Hematopoietic multipotent progenitor cell treated with erythropoietin and hydrocortisone succinate and interleukin-3 and kit ligand, for 15 days (in vitro differentiated cells): ENCODE measurements at places on chromosomes 5 and 9.

- DNase-seq, result no peak
Observed at GRCh38 chr5:159088371-159088770, 11.3 kb downstream of the EBF1 start.

GRCh38 chr5:14286574-14287421, 143.7 kb downstream of the TRIO start:
- no peak for DNase-seq

- peak; percentile 79 for DNase-seq
Observed at GRCh38 chr5:132064738-132065331, 4.4 kb downstream of the IL3 start.

- no peak for DNase-seq
Observed at GRCh38 chr5:154460172-154460571, 14.4 kb downstream of the SAP30L start.

DNA sequence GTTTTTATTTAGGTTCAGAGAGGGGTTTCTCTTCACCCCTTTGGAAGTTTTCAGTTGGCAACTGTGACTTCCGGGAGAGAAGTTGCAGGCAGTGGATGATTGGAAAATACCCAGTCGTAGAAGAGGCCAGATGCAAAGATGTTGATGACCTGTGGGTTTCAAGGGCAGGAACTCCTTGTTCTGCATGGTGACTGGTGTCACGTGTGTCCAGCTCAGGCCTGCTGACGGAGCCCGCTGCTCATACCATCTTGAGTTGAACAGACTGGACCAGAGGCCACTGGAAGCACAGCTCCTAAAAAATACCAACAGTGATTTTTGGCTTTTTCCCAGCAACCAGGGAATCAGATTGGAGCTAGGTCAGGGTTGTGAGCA, 243.9 kb upstream of the KLF4 start:
- no peak for DNase-seq

- no peak for DNase-seq
Observed at GRCh38 chr5:172373680-172374079, 80.6 kb downstream of the SH3PXD2B start.

- no peak for DNase-seq
Observed at GRCh38 chr9:4167079-4167671, 132.7 kb downstream of the GLIS3 start.

GRCh38 chr5:138686668-138687067, 66.6 kb upstream of the CTNNA1 start:
- no peak for DNase-seq

GRCh38 chr5:2133936-2134335, 251.2 kb upstream of the IRX4 start:
- no peak for DNase-seq

- DNase-seq, result no peak
Observed at GRCh38 chr5:189486-189885, 1.8 kb upstream of the LRRC14B start.

DNA sequence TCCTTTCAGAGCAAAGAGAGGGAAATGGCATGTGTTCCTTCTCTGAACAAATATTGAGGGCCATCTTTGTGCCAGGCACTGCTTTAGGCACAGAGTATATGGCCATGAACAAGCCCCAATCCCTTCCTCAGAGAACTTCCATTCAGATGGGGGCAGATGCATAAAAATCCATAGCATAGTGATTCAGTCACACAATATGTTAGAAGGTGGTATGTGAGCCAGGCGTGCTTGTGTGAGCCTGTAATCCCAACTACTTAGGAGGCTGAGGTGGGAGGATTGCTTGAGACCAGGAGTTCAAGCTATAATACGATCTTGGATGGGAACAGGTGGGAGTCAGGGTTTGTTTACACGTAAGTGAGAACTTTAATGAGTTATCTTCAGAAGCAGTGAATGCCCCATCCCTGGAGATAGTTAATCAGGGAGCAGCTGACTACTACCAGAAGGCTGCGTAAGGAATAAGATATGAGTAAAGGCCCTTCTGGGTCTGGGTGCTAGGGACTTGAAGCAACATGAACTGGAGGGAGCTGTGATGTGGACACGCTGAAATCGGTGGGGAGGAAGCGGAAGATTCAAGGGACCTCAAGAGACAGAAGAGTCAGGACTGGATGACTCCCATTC, 27.1 kb downstream of the NANS start:
- peak; percentile 13 for DNase-seq

GRCh38 chr5:160657068-160657507, 194.9 kb downstream of the ATP10B start:
- DNase-seq, result no peak

GRCh38 chr9:88680041-88680440, 145.1 kb downstream of the NXNL2 start:
- DNase-seq, result no peak

DNA sequence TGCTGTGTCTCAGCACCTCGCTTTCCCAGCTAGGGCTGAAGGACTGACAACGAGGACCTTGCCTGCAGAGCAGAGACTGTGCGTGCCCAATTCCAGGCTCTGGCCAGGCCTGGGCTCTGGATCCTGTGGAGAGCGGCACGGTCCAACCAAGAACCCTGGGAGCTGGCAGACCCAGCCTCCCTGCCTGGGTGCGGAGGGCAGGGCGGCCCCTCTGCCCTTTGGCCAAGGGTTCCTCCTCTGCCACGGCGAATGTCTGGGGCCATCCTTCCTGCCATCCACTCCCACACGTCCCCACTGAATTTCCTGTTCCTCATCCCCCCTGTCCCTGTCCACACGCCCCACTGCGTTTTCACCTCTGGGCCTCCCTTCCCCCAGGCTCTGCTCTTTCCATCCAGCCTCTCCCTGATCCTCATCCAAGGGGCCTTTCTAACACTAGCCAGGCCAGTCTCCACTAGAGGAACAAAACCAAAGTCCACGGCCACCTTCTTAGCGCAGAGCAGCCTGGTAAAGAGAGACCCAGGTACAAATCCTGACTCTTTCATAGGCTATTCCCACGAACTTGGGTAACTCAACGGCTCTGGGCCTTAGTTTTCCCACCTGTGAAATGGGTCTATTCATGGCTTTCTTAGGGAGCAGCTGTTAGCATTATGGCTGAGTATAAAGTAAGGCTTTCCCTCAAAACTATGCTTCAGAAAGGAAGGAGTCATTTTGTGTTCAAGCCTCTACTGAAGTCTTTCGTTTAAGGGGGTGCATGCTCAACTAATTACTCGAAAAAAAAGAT, 95.5 kb upstream of the PHYKPL start:
- DNase-seq, result no peak

GRCh38 chr9:130138171-130138653, 34.0 kb upstream of the NCS1 start:
- DNase-seq, result peak; percentile 39

GRCh38 chr9:14198841-14199455, 115.0 kb downstream of the NFIB start:
- no peak for DNase-seq

DNA sequence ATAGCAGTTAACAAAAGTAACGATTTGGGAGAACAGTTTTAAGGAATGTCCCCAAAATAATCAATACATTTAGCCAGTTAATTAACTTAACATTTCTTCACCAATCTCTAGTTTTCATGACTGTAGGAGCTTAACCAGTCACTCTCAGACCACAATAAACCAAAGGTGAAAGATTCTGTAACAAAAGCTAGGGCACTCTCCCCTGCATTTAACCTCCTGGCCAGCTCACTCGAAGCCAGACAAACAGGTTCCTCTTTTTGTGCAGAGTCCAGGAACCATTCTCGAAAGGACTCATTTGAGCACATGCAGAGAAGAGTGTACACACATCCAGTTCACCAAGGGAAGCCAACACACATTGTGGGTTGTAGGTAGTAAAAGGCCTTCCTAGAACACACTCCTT, 6.5 kb downstream of the IL7R start:
- DNase-seq, result no peak

- no peak for DNase-seq
Observed at GRCh38 chr5:96680759-96681470, 18.7 kb downstream of the CAST start.

- no peak for DNase-seq
Observed at GRCh38 chr5:133250527-133250926, 198.7 kb downstream of the HSPA4 start.

- DNase-seq, result no peak
Observed at GRCh38 chr9:87528969-87529368, 31.3 kb downstream of the DAPK1 start.

DNA sequence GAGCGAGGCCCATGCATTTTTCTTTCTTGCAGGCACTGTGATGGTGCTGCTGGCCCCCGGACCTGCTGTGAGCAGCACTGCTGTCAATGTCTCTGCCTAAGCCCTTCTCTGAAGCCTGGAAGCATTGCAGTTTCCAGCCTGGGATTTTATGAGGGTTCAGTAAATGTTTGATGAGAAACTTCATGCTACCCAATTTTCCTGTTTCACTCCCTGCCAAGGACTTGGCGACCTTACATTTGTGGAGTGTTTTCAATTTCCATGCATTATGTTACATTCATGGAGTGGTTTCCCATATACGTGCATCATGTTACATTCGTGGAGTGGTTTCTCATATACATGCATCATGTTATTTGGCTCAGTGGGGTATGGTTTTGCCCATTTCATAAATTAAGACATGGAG, 90.7 kb upstream of the PTCH1 start:
- DNase-seq, result no peak

DNA sequence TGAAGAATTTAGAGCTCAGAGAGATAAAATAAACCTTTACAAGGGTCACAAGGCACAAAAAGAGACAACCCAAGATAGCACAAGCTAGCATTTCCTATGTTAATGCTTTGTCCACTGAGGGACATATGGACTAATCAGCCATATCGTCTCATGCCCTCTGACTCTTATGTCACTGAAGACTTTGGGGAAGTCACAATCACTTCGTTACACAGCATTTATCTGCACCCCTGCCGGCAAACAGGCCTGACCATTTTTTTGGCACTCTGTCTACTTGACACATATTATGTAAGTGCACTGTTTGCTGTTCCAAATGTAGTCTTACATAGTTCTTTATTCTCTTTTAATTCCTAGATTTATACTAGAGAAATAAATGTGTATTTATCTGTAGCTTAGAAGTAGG, 13.9 kb upstream of the BNC2 start:
- no peak for DNase-seq

DNA sequence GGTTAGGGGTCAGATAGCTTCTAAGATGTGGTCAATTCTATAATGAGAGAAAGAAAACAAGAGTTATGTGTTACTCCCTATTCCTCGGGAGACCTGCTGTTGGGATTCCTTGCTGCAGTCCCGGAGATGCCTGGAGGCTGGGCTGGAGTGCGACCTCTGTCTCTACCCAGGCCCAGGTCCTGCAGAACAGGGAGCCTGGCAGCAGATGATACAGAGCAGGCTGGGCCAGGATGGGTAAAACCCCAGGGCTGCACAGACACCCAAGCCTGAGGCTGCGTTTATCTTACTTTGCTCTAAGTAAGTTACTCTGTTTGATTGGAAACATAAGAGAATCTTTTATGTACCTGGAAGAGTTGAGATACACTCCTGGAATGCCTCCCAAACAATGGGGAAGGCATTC, 26.9 kb upstream of the FAM120AOS start:
- DNase-seq, result no peak

DNA sequence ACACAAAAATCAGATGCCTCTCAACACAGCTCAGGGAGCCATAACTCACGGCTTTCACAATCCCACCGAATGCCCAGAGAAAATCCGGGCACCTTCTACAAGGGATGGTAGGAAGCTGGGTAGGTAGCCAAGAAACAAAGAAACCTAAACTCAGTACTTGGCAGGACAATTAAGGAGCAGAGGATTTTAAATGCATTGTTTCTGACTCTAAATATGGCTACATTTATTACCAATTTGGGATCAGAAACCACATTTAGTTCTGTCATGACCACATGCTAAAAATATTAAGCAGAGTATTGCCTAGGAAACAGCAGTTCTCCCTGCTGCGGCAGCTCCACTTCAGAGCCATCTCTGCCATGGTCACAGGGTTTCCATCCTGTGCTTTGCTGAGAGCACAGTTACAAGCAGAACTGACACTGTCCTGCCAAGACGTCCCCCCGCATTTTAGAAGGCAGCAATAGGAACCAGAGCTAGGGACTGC, 57.5 kb downstream of the SIL1 start:
- no peak for DNase-seq

- no peak for DNase-seq
Observed at GRCh38 chr9:96321515-96321914, 19.5 kb upstream of the HSD17B3 start.

- no peak for DNase-seq
Observed at GRCh38 chr5:36441280-36441679, 139.6 kb upstream of the RANBP3L start.

GRCh38 chr9:136566901-136567300, 21.1 kb upstream of the NOTCH1 start:
- DNase-seq, result no peak

- no peak for DNase-seq
Observed at GRCh38 chr9:972501-973294, 3.8 kb upstream of the DMRT3 start.

DNA sequence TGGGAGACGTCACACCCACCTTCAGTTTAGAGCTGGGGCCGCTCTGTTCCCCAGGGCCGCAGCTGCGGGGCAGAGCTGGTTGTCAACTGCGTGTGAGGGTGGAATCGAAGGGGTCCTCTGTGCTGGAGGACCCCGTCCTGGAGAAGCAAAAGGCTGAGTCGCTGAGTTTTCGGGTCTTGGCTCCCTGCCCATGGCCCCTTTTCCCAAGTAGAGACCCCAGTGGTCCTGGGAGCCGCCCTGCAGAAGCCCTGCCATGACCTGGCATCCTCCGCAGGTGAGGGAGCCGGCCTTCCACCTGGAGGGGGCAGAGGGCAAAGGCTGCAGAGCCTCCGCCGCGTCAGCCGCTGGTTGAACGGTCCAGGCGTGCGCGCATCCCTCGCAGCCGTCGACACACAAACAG, 90.4 kb upstream of the COL5A1 start:
- DNase-seq, result no peak

DNA sequence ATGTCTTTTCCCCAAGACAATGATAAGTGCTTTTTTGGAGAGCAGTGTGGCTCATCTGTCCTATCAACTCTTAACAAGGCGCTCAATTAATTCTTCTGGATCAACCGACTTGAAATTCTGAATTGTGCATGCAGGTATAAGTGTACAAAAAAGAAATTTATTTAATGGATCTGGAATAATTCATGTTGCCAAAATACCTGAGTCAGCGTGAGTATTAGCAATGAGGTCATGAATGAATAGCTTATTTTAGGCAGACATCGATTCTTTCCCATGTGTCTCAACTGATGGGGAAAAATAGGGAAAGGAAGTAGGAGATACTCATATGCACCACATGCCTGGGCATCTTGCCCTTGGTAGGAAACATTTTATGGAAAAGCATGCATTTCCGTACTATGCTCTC, 68.0 kb downstream of the C6 start:
- DNase-seq, result no peak

GRCh38 chr5:37836592-37837413, 3.0 kb downstream of the GDNF start:
- DNase-seq, result no peak

- no peak for DNase-seq
Observed at GRCh38 chr5:10733426-10733825, 27.6 kb downstream of the DAP start.

- DNase-seq, result no peak
Observed at GRCh38 chr5:468401-468800, 25.4 kb downstream of the EXOC3 start.

- DNase-seq, result no peak
Observed at GRCh38 chr5:148965511-148966265, 97.2 kb downstream of the SH3TC2 start.

- no peak for DNase-seq
Observed at GRCh38 chr9:79020276-79020675, 551.5 kb upstream of the TLE4 start.
